ENCODE measurements at places on chromosomes 7 and 10.

DNA sequence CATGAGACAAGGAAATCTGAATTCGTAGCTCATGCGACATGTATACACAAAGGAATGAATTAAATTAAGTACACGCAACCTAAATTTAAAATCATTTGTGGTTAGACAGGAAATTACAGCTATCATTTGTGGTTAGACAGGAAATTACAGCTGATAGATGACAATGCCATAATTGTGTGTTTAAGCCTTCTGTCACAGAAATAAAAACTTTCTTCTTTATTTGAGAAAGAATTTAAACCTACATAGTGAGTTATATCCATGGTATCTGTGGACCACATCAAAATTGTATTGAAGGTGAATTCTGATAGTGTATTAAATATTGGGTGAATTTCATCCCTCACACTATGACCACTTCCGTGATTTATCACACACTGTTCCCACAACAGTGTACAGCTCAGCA lies 362.9 kb downstream of the MAGI2 start:
- DNase-seq = no peak

DNA sequence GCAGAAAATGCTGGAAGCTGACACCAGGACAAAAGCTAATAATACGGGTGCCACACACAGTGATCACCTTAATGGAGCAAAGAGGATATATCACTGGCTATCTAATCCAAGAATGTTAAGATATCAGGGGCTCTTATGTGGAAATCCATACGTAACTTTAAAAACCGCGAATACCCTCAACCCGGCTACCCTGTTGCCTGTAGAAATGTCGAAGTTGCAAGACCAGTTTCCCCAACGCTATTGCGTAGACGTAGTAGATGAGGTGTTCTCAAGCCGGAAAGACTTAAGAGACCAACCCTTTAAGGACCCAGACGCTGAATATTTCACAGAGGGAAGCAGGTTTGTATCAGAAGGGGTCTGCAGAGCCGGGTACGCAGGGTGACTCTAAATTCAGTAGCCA lies 7.9 kb upstream of the CYREN start:
- DNase-seq = no peak

DNA sequence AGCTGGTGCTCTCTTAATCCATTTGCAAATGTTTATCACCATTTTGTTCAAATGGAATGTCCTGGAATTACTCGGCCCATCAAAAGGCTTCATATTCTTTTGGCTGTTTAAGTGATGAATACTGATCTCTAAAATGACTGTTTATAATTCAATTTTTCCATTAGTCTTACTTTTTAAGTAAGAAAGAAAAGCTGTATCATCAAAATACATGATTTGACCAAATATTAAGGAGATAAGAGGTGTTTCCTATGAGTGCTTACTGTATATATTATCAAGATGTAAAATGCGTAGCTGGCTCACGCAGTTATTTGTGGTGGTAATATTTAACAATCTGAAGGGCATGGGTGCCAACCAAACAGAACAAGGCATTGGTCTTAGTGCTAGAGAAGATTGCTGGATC lies 51.2 kb downstream of the OTUD1 start:
- no peak for DNase-seq

- DNase-seq = no peak
Observed at GRCh38 chr10:111211706-111212105, 134.9 kb downstream of the ADRA2A start.

- DNase-seq = no peak
Observed at GRCh38 chr10:72164617-72165016, 51.2 kb upstream of the ANAPC16 start.

DNA sequence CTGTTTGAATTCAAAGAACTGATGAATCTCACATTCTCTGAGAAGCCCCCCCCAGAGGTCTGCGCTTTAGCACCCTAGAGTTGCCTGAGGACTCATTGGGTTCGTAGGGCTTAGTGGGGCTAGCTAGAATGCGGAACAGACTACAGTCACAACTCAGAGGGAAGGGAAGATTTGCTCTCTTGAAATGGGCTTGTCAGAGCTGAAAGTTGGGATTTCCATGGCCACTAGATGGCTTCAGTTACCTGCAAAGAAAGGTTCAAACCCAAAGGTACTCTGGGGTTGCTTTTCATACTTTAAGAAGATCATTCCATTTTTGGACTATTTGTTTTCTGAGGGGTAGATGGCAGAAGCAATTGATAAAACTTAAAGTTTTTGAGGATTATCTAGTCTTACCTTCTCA lies 205.0 kb downstream of the BBS9 start:
- no peak for DNase-seq

GRCh38 chr10:124074501-124075109 lies 18.8 kb downstream of the CHST15 start:
- no peak for DNase-seq

GRCh38 chr7:133975130-133975529 lies 152.0 kb upstream of the LRGUK start:
- DNase-seq = no peak

DNA sequence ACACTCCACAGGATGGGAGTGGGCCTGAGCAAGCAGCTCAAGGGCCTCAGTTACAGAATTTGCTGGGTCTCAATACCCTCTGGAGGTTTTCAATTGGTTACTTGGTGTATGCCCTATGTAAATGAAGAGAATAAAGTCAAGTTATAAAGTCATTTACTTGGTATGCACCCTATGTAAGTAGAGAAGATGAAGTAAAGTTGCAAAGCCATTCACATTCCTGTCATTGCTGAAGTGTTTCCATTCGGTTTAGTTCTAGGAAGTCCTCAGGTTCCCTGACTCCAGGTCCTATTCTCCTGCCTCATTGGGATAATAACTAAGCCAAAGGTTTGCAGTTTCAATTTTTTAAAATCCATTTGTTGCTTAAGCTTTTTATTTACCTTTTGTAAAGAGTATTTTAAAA lies 272.6 kb upstream of the NPSR1 start:
- no peak for DNase-seq

- DNase-seq = no peak
Observed at GRCh38 chr7:135666846-135667245, 4.5 kb downstream of the STMP1 start.

DNA sequence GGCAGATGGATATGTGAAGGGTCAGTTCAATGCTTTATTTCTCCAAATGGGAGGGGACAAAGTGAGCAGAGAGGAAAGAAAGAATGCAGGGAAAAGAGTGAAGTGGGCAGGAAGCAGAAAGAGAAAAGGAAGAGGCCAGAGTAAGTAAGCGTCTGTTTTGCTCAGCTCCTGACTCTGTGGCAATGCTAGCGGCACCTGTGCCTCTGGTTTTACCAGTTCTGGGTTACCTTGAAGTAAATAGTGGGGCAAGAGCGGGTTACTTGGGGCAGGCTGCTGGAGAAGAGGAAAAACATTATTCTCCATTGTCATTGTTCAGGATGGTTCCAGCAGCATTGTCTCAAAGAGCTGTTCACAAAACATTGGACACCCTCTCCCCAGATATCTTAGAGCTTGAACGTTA lies 1.9 kb downstream of the TAS2R40 start:
- DNase-seq = no peak

DNA sequence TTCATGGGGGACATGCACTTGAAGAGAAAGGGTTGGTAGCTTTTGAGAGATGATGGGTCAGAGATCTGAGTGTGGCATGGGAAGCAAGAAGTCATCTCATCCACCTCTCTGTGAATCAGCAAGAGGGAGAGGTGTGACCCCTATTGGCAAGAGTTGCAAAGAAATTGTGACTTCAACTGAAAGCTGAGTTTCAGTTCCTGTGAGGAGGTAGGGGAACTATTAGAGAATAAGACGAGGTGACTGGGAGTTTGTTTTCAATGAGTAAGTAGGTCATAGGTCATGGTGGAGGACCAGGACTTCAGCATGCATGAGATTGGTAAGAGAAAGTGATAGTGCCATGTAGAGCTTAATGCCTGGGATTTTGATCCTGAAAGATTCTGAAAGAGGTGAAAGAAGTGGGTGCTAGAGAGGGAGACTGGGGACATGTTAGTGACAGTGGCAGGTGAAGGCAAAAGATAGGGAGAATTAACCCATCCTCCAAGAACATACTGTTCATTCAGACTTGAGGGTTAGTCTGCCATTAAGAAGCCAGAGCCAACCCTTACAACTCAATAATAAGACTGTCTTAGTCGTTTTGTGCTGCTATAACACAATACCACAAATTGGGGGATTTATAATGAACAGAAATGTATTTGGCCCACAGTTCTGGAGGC lies 75.5 kb upstream of the CAPZA2 start:
- DNase-seq = no peak

DNA sequence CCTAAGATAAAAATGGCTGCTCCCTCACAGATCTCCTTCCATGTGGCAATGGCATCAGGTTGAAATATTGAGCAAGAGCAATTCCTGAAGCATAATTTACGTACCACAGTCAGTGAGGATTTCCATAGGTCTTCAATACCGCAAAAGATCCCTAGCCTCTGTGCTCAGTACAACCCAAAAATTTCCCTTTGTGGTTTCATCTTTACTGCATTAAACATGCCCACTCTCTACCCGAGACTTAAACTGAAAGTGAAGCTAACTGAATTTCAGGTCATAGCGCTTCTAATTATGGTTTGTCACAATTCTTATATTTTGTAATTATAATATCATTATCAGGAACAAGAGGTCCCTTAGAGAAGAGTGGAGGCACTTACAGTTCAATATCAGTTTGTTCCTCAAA lies 1071.1 kb downstream of the XPNPEP1 start:
- no peak for DNase-seq

- DNase-seq = no peak
Observed at GRCh38 chr10:103660364-103661197, 167.1 kb downstream of the NEURL1 start.

GRCh38 chr10:63155388-63156020 lies 22.4 kb downstream of the NRBF2 start:
- DNase-seq = no peak

- no peak for DNase-seq
Observed at GRCh38 chr7:157228864-157229422, 90.2 kb downstream of the UBE3C start.

- DNase-seq = no peak
Observed at GRCh38 chr7:28708033-28708951, 249.8 kb downstream of the TRIL start.

- no peak for DNase-seq
Observed at GRCh38 chr10:69800109-69800508, 1.6 kb upstream of the COL13A1 start.

GRCh38 chr7:122166740-122167139 lies 22.7 kb upstream of the AASS start:
- no peak for DNase-seq

- no peak for DNase-seq
Observed at GRCh38 chr10:102832987-102833386, 4.2 kb downstream of the CYP17A1 start.

DNA sequence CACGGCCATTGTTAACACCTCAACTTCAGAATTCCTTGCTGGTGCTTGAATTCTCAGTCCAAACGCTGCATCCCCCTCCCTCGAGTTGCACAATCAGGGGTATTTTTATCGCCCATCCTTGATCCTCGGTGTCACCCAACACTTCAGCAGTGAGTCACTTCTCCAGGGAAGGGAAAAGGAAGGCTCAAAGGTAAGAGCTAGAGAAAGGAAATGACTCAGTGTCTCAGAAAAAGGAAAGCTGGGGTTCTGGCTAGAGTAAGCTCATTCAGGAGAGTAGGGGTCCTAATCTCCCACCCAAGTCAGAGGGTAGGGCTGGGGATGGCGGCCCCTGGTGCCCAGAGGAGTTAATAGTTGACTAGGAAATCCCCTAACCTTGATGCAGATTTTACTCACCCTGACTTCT lies 39.8 kb upstream of the TRIM8 start:
- no peak for DNase-seq

DNA sequence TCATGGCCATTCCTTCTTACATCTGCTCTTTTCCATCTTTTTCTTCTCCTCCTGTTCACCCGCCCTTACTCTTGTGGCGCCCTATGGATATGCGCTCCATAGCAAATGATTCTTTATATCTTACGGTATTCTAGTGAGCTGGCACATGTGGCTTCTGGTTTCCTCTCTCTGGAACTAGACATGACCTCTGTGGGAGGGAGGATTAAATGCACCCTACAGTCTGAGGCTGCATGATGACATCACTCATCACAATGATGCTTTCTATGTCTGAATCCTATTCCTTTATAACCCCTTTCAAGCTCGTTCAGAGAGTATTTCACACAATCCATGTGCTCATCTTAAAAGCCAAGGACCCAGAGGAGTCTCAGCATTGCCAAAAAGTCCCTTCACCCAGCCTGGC lies 153.3 kb downstream of the EGFR start:
- DNase-seq = no peak

GRCh38 chr7:28808796-28809533 lies 149.2 kb downstream of the TRIL start:
- no peak for DNase-seq

DNA sequence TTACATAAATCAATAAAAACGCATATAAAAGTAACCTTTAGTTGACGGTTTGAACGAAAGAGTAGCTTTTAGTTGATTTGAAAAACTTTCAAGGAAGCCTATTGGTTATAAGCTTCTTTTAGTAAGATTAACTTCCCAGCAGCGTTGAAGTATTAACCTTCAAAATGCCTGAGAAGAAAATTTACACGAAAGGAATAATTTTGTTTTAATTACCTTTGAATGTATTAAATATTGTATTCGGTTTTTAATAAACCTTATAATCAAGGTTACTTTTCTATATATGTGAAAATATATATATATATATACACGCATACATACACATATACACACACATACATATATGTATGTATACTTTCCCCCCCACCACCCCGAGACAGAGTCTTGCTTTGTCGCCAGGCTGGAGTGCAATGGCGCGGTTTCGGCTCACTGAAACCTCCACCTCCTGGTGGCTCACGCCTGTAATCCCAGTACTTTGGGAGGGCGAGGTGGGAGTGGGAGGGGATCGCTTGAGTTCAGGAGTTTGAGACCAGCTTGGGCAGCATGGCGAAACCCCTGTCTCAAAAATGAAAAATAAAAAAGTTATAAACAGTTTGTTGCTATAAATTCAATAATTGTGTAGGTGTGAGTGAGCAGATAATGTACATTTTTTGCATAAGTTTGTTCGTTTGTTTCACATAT lies 57.6 kb upstream of the EZH2 start:
- DNase-seq = peak; percentile 58

GRCh38 chr10:6171881-6172695 lies 30.6 kb upstream of the PFKFB3 start:
- no peak for DNase-seq

- DNase-seq = no peak
Observed at GRCh38 chr10:71727738-71728737, 8.5 kb upstream of the C10orf105 start.

Measured in activated CD4-positive, alpha-beta T cell treated with anti-CD3 and anti-CD28 coated beads for 24 hours (primary cell).